HepG2 (cell line): ENCODE measurements at places on chromosomes 3 and 15. TPM values are rescaled to one million over a fixed set of nuclear protein-coding genes. Genes with fewer than 3 reads are reported as not detected.

DNA sequence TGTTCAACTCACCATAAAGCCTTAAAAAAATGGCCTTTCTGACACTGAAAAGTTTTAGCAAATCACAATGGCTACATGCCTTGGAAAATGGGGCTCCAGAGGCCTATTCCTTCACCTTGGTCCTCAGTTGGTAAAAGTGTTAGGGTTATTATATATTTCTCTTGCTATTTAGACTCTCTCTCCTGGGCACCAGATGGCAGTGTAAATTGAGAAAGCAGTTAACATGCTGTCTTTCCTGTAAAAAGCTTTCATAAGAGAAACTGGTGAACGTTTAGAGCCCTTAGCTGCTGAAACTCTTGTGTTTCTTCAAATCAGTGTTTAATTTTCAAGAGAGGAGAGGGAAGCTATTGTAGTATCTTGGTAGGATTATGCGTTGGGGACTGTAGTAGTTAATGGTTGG is 89.9 kb downstream of the LRTM1 start:
- no peak for DNase-seq

The SOX14 gene
- not detected in 2 replicates for total RNA-seq

DNA sequence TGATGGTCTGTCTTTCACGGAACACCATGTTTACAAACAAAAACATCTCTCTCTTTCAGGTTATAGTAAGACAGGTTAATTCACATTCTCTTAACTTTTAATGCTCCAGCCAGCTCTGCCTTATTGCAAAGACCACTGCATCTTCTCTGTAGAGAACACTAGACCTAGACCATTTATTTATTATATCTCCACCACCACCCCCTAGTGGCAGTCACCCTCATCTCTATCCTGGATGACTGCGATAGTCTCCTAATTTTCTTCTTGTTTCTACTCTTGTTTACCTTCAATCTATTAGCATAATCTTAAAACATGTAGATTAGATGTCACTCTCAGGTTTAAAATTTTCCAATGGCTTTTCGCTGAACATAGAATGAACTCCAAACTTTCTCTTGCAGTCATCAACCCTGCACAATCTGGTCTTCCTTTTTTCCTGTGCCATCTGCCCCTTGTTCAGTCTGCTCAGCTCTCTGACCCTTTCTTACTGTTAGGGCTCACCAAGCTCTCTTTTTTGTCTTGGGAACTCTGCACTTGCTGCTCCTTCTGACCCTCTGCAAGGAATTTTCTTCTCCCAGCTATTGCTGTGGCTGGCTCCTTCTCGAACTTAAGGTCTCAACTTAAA is 155.6 kb downstream of the SQOR start:
- DNase-seq, result peak; percentile 14

DNA sequence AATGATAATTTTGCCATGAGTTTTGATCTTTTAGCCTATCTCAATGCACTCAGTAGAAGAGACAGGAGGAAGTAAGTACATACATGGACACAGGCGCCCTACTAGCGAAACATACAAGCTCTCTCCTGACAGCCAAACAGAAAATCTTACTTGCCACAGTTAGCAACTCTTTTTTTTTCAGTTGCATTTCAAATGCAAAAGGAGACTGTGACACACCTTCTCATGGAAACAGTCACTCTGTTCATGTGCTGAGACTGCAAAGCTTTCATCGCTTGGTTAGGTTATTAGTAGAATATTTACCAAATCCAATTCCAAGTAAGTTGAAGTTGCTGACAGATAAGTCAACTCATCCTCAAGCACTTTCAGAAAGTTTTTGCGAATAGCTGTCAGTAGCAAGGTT is 223.3 kb downstream of the FOXP1 start:
- no peak for DNase-seq

DNA sequence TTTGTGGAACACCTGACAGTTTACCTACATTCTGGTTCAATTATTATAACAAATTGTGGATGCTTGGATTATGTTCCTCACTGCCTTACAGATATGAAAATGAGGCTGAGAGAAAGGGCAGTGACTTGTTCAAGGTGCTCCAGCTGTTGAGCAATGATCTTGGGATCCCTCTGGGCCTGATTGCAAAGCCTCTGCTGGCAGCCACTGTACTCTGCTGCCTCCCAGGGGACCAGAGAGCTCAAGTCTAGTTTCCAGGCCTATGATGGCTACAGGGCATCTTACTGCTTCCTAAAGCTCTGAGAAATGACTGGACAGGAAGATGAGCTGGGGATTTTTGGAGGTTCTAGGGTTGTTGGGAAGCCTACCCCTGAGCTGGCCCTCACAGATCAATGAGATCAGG is 2.3 kb upstream of the SHC4 start:
- no peak for DNase-seq

- no peak for DNase-seq
These were observed 65.3 kb downstream of the CHAC1 start for GRCh38 chr15:41018534-41018933.

- peak; percentile 76 for DNase-seq
These were observed 30.6 kb upstream of the SLC6A6 start for GRCh38 chr3:14371573-14372474.

The ZBBX gene
- not detected in 2 replicates for total RNA-seq

DNA sequence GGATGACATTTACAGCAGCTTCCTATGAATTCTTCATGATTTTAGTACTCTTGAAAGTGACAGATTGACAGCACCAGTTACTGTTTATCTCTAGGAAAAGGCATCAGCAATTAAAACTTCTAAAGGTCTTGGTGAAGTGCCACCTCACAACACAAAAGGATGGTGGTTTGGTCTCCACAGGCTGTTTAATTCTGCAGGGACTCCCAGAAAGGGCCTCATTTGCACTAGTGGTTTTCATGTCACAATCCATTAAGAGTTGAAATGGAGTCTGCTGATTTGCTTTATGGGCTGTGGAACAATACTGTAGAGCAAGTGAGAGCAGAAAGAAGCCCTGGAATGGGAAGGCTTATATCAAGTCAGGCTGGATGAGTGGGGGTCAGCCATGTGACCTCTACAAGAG is 225.3 kb upstream of the KCNMB2 start:
- DNase-seq, result no peak

The TEX55 gene
- not detected in 2 replicates for total RNA-seq

The CDHR4 gene
- total RNA-seq, result not detected in 2 replicates
